Activated CD8-positive, alpha-beta memory T cell treated with anti-CD3 and anti-CD28 coated beads, Interleukin-2, amount 10 ng/mL, durations not matched to agents 7 days and 5 days (primary cell): ENCODE measurements at places on chromosomes 1 and 21. TPM values are rescaled to one million over a fixed set of nuclear protein-coding genes. Genes with fewer than 3 reads are reported as not detected.

The GBP6 gene
- 0.19 TPM for total RNA-seq

The MX2 gene
- total RNA-seq = 158 TPM

DNA sequence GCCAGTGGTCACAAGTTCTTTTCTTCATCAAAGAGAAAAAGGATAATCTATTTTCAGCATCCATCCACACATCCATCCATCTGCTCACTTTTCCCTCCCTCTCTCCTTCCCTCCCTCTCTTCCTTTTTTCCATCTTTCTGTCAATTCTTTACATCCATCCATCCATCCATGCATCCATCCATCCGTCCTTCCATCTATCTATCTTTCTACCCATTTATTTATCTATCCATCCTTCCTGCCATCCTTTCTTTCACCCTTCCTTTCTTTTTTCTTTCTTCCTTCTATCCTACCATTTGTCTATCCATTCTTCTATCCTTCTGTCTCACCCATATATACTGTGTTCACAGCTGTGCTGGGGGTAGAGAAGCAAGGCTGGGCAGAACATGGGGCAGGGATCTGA, 212.4 kb upstream of the GALNT2 start:
- DNase-seq = no peak

- DNase-seq = peak; percentile 83
Observed at GRCh38 chr1:156126043-156126629, 11.6 kb downstream of the LMNA start.

DNA sequence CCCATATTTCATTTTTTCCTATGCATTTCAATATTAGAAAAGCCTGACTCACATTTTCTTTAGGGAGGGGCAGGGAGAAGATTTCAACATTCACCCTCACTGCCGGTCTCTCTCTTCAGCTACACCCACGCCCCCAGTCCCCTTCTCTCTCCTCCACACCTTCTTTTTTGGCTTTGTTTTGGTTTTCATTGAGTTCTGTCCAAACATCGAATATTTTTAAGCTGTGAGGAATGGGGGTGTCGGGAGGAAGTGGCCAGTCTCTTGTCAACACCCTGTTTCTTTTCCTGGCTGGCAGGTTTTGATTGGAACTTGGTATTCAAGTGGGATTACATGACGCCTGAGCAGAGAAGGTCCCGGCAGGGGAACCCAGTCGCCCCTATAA, 177.3 kb downstream of the PGBD5 start:
- DNase-seq = no peak

DNA sequence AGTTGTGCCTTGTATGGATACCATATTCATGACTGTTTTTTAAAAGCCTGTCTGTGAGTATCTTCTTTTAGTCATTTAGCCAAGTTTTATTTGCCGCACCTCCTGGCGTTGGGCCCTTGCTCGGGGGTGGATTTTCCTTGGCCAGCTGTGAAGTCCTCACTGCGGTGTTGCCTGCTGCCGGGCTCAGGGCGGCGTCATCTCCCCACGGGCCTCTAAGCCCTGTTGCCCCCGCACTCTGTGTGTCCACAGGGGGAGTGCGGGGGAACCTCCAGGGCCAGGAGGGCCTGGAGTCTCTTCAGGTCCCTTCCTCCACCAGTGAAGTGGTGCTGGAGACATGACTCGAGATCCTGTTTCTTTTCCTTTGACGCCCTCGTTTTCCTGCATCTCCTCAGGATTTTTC, 65.8 kb upstream of the DIP2A start:
- no peak for DNase-seq

GRCh38 chr1:246875041-246876026, 56.4 kb downstream of the AHCTF1 start:
- peak; percentile 53 for DNase-seq

DNA sequence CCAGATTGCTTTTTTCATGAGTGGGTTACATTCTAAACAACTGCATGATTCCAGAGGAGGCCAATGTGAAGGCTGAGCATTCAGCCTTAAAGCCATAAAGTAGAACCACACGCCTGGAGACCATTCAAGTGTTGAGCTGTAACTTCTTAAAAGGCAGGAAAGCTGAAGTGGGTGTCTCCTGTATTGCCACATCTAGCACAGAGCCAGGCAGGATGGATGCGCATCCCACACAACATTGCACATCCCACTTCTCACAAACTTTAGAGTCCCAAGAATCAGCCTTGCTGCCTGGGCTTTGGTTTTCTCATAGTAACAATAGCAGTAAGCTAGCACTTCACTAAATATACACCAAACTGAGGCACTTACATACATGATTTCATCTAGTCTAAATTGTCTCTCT, 151.7 kb downstream of the DAB1 start:
- no peak for DNase-seq
